SJSA1 (cell line): ENCODE measurements at places on chromosomes 11 and 22. TPM values are rescaled to one million over a fixed set of nuclear protein-coding genes. Genes with fewer than 3 reads are reported as not detected.

DNA sequence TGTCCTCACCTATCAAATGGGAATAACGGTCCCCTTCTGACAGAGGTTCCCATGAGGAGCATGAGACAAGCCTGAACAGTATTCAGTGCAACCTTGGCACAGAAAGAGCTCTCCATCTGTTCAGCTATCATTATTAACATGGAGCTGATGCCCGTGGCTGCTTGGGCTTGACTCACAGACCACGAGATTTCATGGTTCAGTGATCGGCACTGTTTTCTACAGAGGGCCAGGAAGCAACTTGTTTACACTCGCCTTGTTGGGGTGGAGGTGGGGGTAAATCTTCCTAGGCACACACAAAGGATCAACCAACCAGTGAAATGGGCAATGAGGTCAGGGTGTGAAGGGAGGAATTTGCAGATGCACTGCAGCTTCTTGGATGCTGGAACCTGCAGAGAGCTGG, 88.2 kb downstream of the CWC15 start:
- H3K27ac ChIP-seq: no peak overlapping the region
- H3K4me3 ChIP-seq: no peak overlapping the region
- DNase-seq: no peak
- H3K4me1 ChIP-seq: no peaks in the 10 kb centered on the region; the same call in 1 of the 2 replicates

- no peak overlapping the region for H3K4me3 ChIP-seq
- H3K27ac ChIP-seq: no peak overlapping the region
- no peak for DNase-seq
- no peaks in the 10 kb centered on the region; the same call in 1 of the 2 replicates for H3K27me3 ChIP-seq
Observed at GRCh38 chr11:34784318-34784841, 131.8 kb downstream of the APIP start.

- no peaks in the 10 kb centered on the region for H3K36me3 ChIP-seq
- no peak overlapping the region for H3K27ac ChIP-seq
- no peak for DNase-seq
- H3K4me1 ChIP-seq: no peaks in the 10 kb centered on the region
- H3K4me3 ChIP-seq: no peak overlapping the region
Observed at GRCh38 chr22:25777870-25778269, 35.9 kb downstream of the MYO18B start.

GRCh38 chr11:99911116-99911515, 776.0 kb upstream of the ARHGAP42 start:
- H3K27me3 ChIP-seq: no peaks in the 10 kb centered on the region
- DNase-seq: no peak
- no peak overlapping the region for H3K4me3 ChIP-seq
- no peaks in the 10 kb centered on the region for H3K36me3 ChIP-seq

GRCh38 chr11:78110830-78111229, 28.6 kb downstream of the ALG8 start:
- no peaks in the 10 kb centered on the region for H3K27me3 ChIP-seq
- no peak for DNase-seq
- no peak overlapping the region for H3K27ac ChIP-seq

DNA sequence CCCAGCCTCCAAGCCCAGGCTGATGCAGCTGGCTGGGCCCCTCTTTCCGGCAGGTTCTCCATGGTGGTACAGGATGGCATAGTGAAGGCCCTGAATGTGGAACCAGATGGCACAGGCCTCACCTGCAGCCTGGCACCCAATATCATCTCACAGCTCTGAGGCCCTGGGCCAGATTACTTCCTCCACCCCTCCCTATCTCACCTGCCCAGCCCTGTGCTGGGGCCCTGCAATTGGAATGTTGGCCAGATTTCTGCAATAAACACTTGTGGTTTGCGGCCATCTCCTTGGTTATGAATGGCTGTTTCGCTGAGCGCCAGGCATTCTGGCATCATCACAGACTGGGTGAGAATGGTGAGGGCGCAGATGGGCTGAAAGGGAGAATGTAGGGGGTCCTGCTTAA, 3.6 kb downstream of the PRDX5 start:
- H3K4me1 ChIP-seq: peaks cover 19% of the 10 kb centered on the region
- H3K4me3 ChIP-seq: no peak overlapping the region
- no peaks in the 10 kb centered on the region for H3K27me3 ChIP-seq

GRCh38 chr11:64675450-64676260, 47.3 kb downstream of the NRXN2 start:
- no peak overlapping the region for H3K4me3 ChIP-seq
- DNase-seq: peak; percentile 48
- H3K4me1 ChIP-seq: peaks cover 9% of the 10 kb centered on the region
- peaks cover 77% of the 10 kb centered on the region for H3K27me3 ChIP-seq

DNA sequence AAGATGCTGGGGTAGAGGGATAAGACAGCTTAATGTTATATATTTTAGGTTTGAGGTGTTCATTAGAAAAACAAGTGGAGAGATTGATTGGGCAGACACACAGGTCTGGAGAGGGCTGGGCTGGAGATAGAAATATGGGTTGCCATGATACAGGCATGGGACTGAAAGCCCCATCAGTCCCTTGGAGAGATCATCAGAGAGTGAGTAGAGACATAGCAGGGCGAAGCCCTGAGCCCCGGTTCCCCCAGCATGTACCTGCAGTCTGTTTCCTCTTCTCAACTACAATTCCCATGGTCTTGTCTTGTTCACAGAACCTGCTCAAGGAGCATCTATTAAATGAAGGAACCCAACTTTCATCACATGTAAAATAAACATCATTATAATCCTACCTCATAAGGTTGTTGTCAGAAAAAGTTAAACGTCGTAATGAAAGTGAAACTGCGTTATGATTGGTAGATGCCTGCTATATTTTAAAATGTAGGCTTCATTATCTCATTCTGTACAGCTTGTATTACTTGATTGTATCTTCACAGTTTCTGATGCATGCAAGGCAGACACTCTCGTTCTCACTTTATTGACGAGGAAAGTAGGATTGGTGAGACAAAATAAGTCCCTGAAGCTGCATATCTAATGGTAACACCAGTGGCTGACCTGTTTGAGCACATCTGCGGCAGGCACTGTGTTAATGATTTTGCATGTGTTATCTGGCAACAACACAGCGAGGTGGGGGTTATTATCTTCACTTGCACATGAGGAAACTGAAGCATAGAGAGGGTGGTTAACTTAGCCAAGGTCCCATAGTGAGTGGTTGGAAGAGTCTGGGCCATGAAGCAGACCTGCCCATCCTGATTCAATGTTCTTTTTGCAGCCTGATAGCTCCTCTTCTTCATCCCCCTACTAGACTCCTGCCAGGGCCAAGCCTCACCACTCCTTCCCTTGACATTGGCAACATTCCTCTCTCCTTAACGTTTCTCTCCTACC, 63.5 kb downstream of the ENDOD1 start:
- H3K27me3 ChIP-seq: no peaks in the 10 kb centered on the region
- H3K4me1 ChIP-seq: no peaks in the 10 kb centered on the region
- H3K4me3 ChIP-seq: peak overlapping the region; percentile 16; the same call in 1 of the 2 replicates
- DNase-seq: no peak

DNA sequence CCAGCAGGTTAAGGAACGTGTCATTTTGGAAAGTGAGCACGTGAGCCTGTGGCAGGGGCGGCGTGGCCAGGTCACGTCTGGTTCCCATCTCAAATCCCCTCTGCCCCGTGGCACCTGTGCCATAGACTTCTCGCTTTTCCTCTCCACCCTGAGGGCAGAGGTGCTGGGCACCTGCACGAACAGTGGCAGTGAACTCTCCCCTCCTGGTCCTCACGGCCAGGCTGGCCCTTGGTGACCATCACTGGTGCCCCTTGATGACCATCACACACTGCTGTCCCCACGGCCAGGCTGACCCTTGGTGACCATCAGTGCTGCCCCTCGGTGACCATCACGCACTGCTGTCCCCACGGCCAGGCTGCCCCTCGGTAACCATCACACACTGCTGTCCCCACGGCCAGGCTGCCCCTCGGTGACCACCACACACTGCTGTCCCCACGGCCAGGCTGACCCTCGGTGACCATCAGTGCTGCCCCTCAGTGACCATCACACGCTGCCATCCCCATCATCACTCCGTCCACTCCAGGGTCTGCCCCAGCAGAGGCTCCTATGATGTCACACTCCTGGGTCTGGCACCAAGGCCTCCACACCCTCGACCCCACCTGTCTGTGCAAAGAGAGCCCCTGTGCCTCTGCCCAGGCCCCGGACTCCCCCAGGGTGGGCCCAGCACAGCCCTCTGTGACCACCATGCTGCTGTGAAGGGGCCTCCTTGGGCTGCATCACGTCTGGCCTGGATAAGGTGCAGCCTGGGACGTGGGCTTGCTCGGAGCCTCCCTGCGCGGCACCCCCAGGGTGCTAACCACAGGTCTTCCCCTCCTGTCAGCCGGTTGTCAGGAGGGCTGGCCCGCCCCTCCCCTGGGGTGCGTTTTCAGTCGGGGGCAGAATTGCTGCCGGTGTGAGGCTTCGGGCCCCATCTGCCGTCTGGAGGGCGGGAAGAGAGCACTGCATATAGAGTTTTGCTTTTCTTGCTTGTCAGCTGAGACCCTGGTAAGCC, 738.6 kb downstream of the BRD1 start:
- no peaks in the 10 kb centered on the region for H3K27me3 ChIP-seq
- no peak for DNase-seq
- no peaks in the 10 kb centered on the region for H3K36me3 ChIP-seq
- H3K4me3 ChIP-seq: no peak overlapping the region

DNA sequence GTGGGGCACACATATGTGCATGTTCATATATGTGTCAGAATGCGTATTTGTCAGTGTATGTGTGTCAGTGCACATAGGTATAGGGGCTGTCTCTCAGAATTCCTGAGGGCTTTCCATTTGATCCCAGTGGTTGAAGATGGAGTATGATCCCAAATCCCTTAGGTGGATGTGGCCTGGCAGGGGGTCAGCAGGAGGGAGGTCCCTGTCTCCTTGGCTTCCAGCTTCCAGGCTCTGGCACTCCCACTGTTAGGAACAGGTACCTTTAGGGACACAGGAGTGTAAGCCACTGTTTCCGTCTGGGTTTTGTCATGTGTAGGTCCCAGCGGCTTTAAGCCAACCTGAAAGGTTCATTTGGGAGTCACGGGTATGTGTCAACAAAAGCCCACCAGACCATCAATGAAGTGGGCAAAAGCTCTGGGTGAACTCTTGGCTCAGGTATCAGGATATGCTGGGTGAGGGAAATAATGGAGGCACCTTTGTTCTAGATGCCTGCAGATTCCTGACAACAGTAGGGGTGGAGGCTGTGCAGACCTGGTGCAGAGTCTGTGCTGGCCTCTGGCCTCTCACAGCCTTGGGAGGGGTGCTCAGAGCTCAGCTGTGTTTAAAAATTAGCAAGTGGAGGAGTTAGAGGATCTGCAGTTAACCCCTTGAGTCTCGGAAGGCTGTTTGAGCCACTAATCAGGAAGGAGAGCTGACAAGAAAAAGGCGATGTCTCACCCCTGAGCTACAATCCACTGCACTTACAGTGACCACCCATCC, 9.0 kb downstream of the KCNQ1OT1 start:
- no peaks in the 10 kb centered on the region for H3K27me3 ChIP-seq

DNA sequence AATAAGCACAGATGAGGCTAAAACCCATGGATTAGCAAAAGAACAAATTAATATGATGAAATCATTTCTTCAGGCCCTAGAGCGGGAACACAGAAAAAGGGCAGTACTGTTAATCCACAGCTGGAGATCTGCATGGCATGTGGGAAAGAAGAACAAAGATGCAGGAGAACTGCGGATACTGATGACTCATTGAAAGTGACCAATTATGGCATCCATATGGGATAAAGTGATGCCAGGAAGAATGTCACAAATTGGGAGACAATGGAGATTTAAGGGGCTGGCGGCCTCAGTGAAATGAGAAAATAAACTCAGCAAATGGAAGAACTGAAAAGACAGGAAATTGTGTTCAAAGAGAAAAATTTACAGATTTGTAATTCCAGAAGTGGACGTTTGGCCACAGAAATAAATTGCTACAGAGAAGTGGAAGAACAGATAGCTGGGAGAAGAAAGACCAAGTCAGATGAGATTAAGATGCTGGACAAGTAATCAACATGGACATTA, 39.4 kb downstream of the SIK3 start:
- peaks cover 28% of the 10 kb centered on the region for H3K4me1 ChIP-seq
- H3K4me3 ChIP-seq: no peak overlapping the region
- no peaks in the 10 kb centered on the region for H3K27me3 ChIP-seq
- peak overlapping the region; percentile 67 for H3K27ac ChIP-seq

DNA sequence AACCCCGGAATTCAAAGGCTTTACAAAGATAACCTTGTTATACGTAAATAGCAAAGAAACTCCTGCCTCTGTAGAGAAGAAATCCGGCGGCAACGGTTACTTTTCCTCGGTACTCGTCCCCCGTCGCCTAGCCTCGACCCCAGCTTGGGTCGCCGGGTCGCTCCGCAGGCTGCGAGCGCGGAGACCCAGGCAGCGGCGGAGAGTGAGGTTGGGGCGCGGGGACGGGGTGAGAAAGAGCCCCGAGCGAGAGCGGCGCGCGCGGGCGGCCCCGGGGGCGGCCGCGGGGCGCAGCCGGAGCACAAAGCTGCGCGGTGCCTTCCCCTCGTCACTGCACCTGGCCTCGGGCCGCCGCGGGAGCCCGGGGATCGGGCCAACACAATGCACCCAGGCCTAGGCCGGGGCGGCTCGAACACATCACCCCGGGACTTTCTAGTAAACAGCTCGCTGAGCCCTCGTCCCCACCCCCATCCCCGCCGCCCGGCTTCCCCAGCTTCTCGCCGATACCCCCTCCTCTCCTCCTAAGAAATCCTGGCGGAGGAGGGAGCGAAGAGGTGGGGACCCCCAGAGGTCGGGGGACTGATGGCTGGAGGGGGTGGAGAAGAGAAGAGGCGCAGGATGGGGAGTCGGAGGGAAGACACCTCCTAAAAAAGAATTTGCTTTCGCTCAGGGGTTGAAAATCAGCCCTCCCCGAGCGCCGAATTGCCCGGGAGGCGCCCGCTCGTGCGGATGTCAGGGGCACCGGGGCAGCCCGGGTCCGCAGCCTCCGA, 845 bp downstream of the MPPED2 start:
- peaks cover 7% of the 10 kb centered on the region; the same call in 1 of the 2 replicates for H3K4me1 ChIP-seq
- no peaks in the 10 kb centered on the region for H3K36me3 ChIP-seq
- H3K27me3 ChIP-seq: peaks cover 91% of the 10 kb centered on the region
- DNase-seq: peak; percentile 36
- 0 out of 2 replicates have a peak overlapping the region, but pooled peaks have one; percentile 20 for H3K4me3 ChIP-seq

GRCh38 chr11:66745356-66746235, 16.6 kb upstream of the SPTBN2 start:
- H3K27ac ChIP-seq: no peak overlapping the region
- DNase-seq: no peak

- no peak overlapping the region for H3K4me3 ChIP-seq
- no peaks in the 10 kb centered on the region for H3K36me3 ChIP-seq
- H3K4me1 ChIP-seq: peaks cover 4% of the 10 kb centered on the region; the same call in 1 of the 2 replicates
- H3K27me3 ChIP-seq: no peaks in the 10 kb centered on the region
- H3K27ac ChIP-seq: no peak overlapping the region
- no peak for DNase-seq
Observed at GRCh38 chr11:128628325-128628673, 40.9 kb upstream of the ETS1 start.

GRCh38 chr11:85464283-85464682, 162.9 kb downstream of the DLG2 start:
- H3K4me1 ChIP-seq: no peaks in the 10 kb centered on the region
- H3K27me3 ChIP-seq: no peaks in the 10 kb centered on the region
- no peaks in the 10 kb centered on the region for H3K36me3 ChIP-seq
- no peak overlapping the region for H3K27ac ChIP-seq

GRCh38 chr11:80960381-80961029, 1519.7 kb upstream of the TENM4 start:
- H3K27ac ChIP-seq: no peak overlapping the region
- H3K4me3 ChIP-seq: no peak overlapping the region
- no peaks in the 10 kb centered on the region for H3K27me3 ChIP-seq
- no peaks in the 10 kb centered on the region for H3K4me1 ChIP-seq

TRIM66 gene
- 0.63 and 3.1 TPM in 2 replicates for total RNA-seq

DSCAML1 gene
- total RNA-seq: 0.03 TPM in 1 of 2 replicates, not detected in the other

RASL10A gene
- total RNA-seq: not detected in 2 replicates

ZC3H12C gene
- 4.6 and 6.4 TPM in 2 replicates for total RNA-seq

AMOTL1 gene
- 10.1 and 14.8 TPM in 2 replicates for total RNA-seq

ALX4 gene
- 30.3 and 41.6 TPM in 2 replicates for total RNA-seq

ARHGEF17 gene
- total RNA-seq: 8.3 and 14.6 TPM in 2 replicates

APOA5 gene
- not detected in 2 replicates for total RNA-seq

LRRC74B gene
- total RNA-seq: not detected in 2 replicates

ADAMTS8 gene
- total RNA-seq: 0.03 TPM in 1 of 2 replicates, not detected in the other

MGAT3 gene
- total RNA-seq: 3.9 and 4.3 TPM in 2 replicates
